Right atrium auricular region (tissue), 2 donors: ENCODE measurements at places on chromosomes 6 and 20. TPM values are rescaled to one million over a fixed set of nuclear protein-coding genes. Genes with fewer than 3 reads are reported as not detected.

The TREML2 gene
- not detected for total RNA-seq

The SLC32A1 gene
- not detected for total RNA-seq

The HLA-DQA1 gene
- 2.9 TPM for total RNA-seq

DNA sequence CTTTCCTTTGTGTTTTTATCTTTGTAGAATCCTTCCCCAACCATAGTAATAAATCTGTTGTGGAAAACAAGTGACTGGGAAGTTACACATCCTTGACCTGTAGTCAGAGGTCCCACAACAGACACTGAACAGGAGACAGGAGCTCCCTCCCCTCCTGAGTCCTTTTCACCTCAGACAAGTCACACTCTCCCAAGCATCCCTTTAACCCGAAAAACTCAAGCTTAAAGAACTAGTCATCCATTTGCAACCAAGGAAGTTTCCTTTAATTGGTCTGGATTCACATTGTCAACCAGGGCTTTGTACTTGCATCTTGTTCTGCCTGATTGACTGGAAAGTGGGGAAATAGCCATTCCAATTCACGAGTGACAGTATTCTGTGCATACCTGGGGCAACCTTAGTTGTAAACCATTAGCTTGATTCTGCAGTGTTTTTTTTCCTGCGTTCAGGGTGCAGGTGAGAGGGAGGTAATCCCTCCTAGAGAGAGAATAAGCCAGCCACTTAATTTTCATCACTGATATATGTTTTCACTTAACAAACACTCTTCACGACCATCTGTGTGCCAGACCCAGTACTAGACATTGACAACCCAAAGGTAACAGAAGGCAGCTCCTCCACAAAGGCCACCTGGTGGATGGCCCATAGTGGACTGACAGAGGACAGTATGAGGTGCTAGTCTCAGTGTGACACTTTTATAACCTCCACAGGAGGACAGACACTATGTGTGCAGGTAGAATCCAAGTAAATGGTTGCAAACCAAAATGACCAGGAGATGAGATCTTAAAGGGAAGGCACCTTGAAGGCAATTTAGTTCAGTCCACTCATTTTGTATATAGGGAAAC is 112.4 kb downstream of the SLX4IP start:
- no peak overlapping the region for H3K27ac ChIP-seq
- H3K4me1 ChIP-seq, result peaks cover 12% of the 10 kb centered on the region
- no peaks in the 10 kb centered on the region for H3K27me3 ChIP-seq

DNA sequence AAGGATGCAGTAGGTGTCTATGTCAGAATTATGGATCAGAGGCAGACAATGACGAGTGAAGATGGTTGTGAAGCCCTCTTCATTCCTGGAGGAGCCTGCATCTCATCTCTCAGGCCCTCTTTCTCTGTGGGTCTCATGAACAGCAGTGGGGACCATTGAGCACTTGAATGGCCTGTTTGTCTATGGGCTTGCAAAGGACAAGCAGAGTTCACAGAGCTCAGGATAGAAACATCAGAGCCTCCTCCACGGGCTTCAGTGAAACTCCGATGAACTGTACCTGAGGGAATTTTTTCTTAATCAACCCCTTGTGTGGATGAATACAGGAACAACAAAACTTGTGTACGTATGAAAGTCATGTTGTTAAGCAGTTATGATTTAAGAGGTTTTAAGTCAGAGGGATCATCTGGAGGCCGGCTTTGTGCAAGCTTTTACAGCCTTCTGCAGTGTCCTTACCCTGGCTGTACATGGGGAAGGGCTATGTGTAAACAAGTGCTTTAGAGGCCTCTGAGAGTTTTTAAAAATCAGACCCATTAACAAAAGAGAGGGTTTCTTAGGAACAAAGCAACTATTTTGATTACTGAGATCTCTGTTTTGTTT is 29.7 kb upstream of the PI16 start:
- no peak for DNase-seq
- H3K36me3 ChIP-seq, result peaks cover 39% of the 10 kb centered on the region
- no peaks in the 10 kb centered on the region for H3K27me3 ChIP-seq
- H3K27ac ChIP-seq, result no peak overlapping the region
- H3K4me3 ChIP-seq, result no peak overlapping the region

DNA sequence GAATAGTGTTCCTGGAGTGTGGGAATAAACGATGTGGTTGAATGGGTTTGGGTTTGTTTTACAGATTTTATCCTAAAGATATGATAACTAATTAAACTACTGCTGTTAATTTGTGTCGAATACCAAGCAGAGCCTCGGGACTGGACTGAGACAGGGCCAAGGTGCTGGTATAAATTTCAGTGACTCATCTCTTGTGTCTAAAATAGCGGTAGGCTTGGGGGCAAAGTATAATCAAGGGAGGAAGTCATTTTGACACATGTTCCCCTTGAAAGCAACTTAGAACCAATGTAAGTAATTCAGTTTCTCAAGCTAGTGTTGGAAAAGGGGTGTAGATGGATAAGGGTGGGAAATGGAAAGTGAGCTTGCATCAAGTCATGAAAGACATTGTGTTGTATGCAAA is 108.4 kb downstream of the PLCB4 start:
- no peaks in the 10 kb centered on the region for H3K27me3 ChIP-seq
- no peak overlapping the region for H3K27ac ChIP-seq
- H3K36me3 ChIP-seq, result no peaks in the 10 kb centered on the region
- DNase-seq, result no peak
- no peaks in the 10 kb centered on the region for H3K4me1 ChIP-seq
- no peak overlapping the region for H3K4me3 ChIP-seq

GRCh38 chr6:5379647-5380242 is 118.4 kb downstream of the FARS2 start:
- no peak overlapping the region for H3K27ac ChIP-seq
- no peaks in the 10 kb centered on the region for H3K27me3 ChIP-seq
- no peaks in the 10 kb centered on the region for H3K36me3 ChIP-seq
- H3K4me1 ChIP-seq, result no peaks in the 10 kb centered on the region

- DNase-seq, result no peak
- H3K4me3 ChIP-seq, result no peak overlapping the region
- no peaks in the 10 kb centered on the region for H3K36me3 ChIP-seq
- H3K27ac ChIP-seq, result no peak overlapping the region
Measured at GRCh38 chr20:50055524-50056083, 57.3 kb downstream of the UBE2V1 start.

DNA sequence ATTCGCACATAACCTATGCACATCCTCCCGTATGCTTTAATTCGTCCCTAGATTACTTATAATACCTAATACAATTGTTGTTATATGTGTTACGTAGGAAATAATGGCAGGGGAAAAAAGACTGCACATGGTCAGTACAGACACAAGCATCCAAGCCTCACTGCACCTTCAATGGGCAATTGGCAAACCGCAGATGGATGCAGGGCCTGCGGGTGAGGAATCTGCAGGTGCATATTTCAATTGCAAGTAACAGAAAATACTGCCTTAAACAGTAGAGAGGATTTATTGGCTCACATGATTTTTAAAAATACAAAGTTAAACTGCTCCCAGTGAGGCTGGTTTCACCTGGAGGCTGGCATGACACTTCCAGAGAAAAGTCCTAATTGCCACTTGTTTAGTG is 142.1 kb upstream of the MLN start:
- H3K4me3 ChIP-seq, result no peak overlapping the region
- H3K27me3 ChIP-seq, result no peaks in the 10 kb centered on the region
- H3K4me1 ChIP-seq, result no peaks in the 10 kb centered on the region
- H3K27ac ChIP-seq, result no peak overlapping the region

DNA sequence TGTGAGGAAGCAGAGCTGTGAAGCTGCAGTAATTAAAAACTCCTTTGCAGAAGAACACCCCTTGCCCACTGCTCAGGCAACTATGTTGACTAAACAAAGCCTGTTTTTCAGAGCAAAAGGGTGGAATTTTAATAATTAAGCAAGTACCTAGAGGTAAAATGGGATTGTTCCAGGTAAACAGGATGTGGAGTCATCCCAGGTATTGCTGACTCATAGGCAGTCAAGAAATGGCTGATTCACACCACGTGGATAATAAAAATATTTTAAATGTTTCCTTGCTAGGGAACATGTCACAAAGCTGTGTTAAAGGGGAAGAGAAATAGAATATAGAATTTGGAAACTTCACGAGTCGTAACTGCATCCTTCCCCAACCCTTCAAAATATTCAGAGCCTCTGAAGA is 491.8 kb downstream of the BTBD3 start:
- H3K27me3 ChIP-seq, result no peaks in the 10 kb centered on the region

DNA sequence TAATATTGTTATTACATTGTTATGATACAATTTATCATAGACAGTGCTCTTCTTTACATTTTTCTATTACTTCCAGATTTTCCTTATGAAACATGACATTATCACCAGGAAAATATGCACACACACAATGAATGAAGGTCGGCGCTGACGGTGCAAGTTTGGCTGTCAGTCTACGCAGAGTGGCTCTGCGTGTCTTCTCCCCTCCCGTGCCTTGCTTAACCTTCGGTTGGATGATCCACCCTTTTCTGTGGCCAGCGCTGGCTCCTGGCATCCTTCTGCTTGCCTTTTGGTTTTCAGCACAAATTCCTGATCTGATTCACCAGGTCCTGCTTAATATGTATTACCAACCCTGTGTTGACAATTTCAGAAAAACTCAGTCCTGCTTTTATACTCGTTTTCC is 157.4 kb downstream of the TSHZ2 start:
- H3K4me3 ChIP-seq, result no peak overlapping the region
- H3K27me3 ChIP-seq, result no peaks in the 10 kb centered on the region
- no peak overlapping the region for H3K27ac ChIP-seq
- H3K36me3 ChIP-seq, result no peaks in the 10 kb centered on the region

DNA sequence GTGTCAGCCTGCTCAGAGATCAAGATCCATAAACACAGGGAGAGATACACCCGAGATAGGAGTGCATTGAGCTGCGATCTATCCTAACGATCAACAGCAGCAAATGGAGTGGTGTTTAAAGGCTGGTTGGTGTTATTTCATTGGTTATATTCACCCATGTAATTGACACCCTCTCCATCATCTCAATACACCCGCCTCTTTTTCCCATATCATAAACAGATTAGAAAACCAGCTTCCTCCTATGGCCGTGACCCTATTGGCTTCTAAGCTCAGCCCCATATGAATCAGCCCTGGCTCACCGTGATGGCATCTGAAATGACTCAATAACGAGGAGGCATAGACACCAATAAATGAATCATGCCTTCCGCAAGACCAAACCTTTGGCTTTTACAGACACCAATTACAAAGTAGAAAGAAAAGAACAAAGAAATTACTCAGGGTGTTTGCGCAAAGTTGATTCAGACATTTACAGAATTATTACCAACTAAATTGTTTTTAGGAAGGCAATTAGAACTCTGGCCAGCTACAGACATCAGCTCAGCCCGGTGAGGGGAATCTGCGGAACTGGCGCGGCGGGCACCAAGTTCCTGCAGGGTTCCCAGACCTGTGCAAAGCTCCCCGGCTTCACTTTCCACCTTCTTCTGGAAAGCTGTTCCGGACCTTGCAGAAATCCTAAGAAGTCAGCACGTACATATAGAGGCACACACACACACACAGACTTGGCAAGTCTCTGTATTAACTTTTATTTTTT is 11.5 kb downstream of the PMEPA1 start:
- peaks cover 40% of the 10 kb centered on the region for H3K4me1 ChIP-seq
